ENCODE measurements at places on chromosomes 11 and 22. TPM values are rescaled to one million over a fixed set of nuclear protein-coding genes. Genes with fewer than 3 reads are reported as not detected.

CDKN1C gene
- total RNA-seq, result 0.15 TPM

NRIP3 gene
- 9.0 TPM for total RNA-seq

SPTBN2 gene
- 0.15 TPM for total RNA-seq

TRPM5 gene
- total RNA-seq, result not detected

LRFN4 gene
- 45.1 TPM for total RNA-seq

Data from HFFc6 (cell line).